Sigmoid colon (tissue), 7 donors: ENCODE measurements at places on chromosomes 1 and 21. TPM values are rescaled to one million over a fixed set of nuclear protein-coding genes. Genes with fewer than 3 reads are reported as not detected.

GRCh38 chr1:51520700-51521248 is 1.7 kb upstream of the EPS15 start:
- H3K4me3 ChIP-seq, result no peak overlapping the region
- H3K4me1 ChIP-seq, result peaks cover 18% of the 10 kb centered on the region
- no peak for DNase-seq
- no peaks in the 10 kb centered on the region for H3K36me3 ChIP-seq
- H3K27ac ChIP-seq, result peak overlapping the region; percentile 93
- no peaks in the 10 kb centered on the region for H3K27me3 ChIP-seq

The LCE1C gene
- not detected for total RNA-seq

The DMRTA2 gene
- total RNA-seq, result 0.27 TPM

DNA sequence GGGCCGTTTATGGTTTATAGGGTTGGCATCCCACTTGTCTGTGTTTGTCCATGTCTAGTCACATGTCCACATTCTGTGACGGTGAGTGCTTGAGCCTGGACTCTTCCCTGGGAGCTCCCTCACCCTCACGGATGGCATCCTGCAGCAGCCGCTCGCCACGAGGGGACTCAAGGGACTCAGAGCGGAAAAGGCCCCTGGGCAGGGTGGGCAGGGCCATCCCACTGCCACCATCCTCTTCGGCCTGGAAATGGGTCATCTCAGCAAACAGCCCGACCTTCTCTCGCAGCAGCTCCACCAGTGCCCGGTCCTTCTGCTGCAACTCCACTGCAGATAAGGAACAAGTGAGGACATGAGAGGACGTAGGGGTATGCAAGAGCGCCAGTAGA is 11.1 kb downstream of the RXFP4 start:
- no peak overlapping the region for H3K27ac ChIP-seq
- no peak overlapping the region for H3K4me3 ChIP-seq
- H3K4me1 ChIP-seq, result no peaks in the 10 kb centered on the region
- DNase-seq, result no peak
- H3K36me3 ChIP-seq, result peaks cover 85% of the 10 kb centered on the region
